ENCODE measurements at places on chromosomes 11 and 22. TPM values are rescaled to one million over a fixed set of nuclear protein-coding genes. Genes with fewer than 3 reads are reported as not detected.

DNA sequence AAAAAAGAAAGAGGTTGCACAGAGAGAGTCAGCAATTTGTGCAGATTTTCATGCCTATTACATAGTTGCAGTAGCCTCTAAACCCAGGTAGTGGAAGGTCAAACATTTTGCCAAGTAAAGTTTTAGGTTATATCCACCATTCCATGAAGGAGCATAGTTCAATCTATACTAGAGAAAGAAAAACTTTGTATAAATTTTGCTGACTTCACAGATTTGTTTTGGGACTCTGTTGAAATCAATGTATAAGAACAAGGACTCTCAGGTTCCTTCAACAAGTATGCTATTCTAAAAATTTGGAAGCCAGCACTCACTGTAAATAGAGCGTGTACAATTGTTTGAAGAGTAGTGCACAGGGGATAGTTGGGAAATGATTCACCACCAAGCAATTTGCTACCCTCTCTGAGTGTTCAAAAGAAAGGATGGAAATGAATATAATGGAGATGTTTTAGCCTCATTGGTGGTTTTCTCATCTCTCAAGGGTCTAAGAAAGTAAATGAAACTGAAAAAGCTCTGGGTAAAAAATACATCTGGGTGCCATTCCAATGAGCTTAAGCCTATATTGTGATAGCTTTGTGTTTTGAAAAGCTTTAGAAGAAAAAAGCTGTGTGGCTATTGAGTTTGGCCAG lies 508.4 kb upstream of the LUZP2 start:
- no peaks in the 10 kb centered on the region for H3K27me3 ChIP-seq
- no peaks in the 10 kb centered on the region for H3K36me3 ChIP-seq
- no peak for DNase-seq
- no peak overlapping the region for H3K27ac ChIP-seq
- no peaks in the 10 kb centered on the region for H3K4me1 ChIP-seq

The IL18 gene
- 18.1 TPM for total RNA-seq

The KCTD14 gene
- total RNA-seq: 7.5 TPM

DNA sequence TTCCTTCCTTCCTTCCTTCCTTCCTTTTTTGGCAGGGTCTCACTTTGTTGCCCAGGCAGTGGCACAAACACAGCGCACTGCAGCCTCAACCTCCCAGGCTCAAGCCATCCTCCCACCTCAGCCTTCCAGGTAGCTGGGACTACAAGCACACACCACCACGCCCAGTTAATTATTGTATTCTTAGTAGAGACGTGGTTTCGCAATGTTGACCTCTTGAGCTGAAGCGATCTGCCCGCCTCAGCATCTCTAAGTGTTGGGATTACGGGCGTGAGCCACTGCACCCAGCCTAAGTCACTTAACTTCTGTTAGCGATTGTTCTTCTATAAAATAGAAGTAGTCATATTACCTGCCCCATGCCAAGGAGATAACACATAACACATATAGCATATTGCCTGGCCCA lies 2.8 kb upstream of the SYTL2 start:
- no peak overlapping the region for H3K4me3 ChIP-seq
- H3K27ac ChIP-seq: peak overlapping the region; percentile 64
- H3K4me1 ChIP-seq: peaks cover 26% of the 10 kb centered on the region
- H3K27me3 ChIP-seq: no peaks in the 10 kb centered on the region

DNA sequence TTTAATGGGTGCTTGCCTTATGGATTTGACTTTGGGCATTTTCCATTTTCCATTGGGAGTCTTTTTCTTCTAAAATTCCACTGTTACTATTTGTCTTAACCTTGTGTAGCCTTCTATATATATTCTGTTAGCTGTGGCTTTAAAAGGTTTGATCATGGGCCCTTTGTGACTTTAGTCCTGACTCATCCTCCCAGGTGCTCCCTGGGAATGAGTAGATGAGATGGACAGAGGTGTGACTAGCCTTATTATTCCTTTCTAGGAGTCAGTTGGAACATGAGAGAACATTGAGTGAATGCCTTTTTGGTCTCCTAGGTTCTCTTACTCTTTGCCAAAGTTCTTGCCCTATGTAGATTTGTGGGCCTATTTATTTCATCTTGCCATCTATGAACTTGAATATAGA lies 39.0 kb downstream of the DDX10 start:
- no peaks in the 10 kb centered on the region for H3K4me1 ChIP-seq
- no peak for DNase-seq
- no peaks in the 10 kb centered on the region for H3K36me3 ChIP-seq
- H3K4me3 ChIP-seq: no peak overlapping the region
- no peak overlapping the region for H3K27ac ChIP-seq

DNA sequence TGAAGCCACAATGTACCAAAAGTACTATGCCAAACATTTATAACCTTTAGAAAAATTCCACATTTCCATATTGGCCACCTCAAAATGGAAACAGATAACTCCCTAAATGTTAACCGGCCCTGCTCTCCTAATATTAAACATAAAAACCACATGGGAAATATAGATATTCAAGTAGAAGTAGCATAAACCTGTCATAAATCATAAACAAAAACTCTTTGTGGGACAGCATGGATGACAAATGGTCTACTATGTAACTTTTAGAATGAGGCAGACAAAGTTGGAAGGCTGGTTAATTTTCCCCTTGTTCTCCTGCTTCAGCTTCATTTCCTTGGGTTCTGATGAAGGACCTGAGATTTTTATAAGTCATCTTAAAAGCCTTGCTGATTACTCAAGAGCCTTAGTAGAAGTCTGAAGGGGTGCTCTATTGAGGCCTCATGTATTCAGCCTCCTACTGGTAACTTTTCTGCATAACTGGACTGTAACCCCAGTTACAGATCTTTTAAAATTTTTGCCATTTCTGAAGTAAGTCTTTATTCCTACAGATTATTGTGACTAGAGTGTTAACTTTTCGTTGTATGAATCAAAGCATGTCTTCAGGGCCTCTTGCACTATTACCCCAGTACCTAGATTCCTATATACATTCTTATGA lies 116.4 kb downstream of the STIM1 start:
- no peak for DNase-seq
- H3K27ac ChIP-seq: no peak overlapping the region
- no peaks in the 10 kb centered on the region for H3K36me3 ChIP-seq
- no peaks in the 10 kb centered on the region for H3K27me3 ChIP-seq

GRCh38 chr11:9315078-9315688 lies 790 bp upstream of the TMEM41B start:
- no peaks in the 10 kb centered on the region for H3K27me3 ChIP-seq
- H3K36me3 ChIP-seq: no peaks in the 10 kb centered on the region
- H3K4me3 ChIP-seq: peak overlapping the region; percentile 4
- DNase-seq: peak; percentile 11
- peak overlapping the region; percentile 91 for H3K27ac ChIP-seq

GRCh38 chr22:37752189-37753087 lies 55.3 kb upstream of the GCAT start:
- peak overlapping the region; percentile 95 for H3K27ac ChIP-seq
- peak; percentile 89 for DNase-seq
- no peak overlapping the region for H3K4me3 ChIP-seq
- H3K27me3 ChIP-seq: no peaks in the 10 kb centered on the region
- H3K4me1 ChIP-seq: peaks cover 57% of the 10 kb centered on the region

DNA sequence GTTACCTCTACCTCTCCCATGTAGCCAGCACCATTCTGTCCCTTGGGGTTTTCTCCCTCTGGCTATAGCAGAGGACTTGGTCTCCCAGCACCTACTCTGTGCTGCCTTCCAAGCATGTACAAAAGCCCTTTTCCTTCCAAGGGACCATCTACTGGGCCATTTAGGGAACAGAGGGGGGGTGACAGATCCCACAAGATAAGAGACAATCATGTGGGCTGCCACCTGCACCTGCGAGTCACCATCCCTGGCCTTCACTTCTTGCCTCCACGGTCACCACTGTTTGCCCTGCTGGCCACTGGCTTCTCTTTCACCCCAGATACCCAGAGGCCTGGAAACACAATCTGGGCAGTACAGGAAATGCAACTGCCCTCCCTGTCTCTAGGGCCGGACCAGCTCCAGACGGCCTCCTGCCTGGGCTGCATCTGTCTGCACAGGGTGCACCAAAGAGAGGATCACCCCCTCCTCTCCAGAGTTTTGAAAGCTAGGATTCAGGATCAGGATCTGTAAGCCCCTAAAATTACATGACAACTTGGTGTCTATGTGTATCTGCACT lies 160.8 kb upstream of the NECTIN1 start:
- H3K4me3 ChIP-seq: no peak overlapping the region
- H3K27ac ChIP-seq: no peak overlapping the region
- no peaks in the 10 kb centered on the region for H3K36me3 ChIP-seq
- no peaks in the 10 kb centered on the region for H3K27me3 ChIP-seq

DNA sequence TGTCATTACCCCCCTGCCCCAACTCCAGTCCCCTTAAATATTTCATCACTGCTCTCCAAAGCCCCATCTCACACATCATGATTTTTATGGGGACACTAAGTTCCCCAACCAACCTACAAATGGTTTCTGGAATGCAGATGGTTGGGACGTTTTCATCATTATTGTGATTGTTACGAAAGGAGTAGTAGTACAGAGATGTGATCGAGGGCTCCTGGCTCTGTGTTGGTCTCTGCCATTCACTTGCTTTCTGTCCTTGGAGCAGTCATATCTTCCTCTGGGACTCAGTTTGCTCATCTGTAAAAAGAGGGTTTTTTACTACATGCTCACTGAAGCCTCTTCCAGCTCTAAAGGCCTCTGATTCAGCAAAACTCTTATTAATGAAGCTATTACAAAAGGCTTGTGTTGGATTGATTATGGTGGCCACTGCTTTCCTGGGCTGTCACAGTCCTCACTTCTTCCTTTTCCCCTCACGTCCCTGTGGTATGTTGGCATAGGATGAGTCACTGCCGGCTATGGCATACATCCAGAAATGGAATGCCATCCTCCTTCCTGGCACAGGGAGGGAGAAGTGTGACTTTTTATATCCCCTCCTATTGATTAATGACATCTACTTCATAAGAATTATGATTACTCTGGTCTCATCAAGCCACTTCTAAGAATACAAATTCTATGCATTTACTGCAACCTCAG lies 593.7 kb downstream of the METTL15 start:
- H3K27me3 ChIP-seq: no peaks in the 10 kb centered on the region
- DNase-seq: no peak
- H3K4me1 ChIP-seq: no peaks in the 10 kb centered on the region
- no peak overlapping the region for H3K27ac ChIP-seq
- no peak overlapping the region for H3K4me3 ChIP-seq
- no peaks in the 10 kb centered on the region for H3K36me3 ChIP-seq

GRCh38 chr22:47303161-47303890 lies 540.9 kb downstream of the TBC1D22A start:
- H3K36me3 ChIP-seq: no peaks in the 10 kb centered on the region
- no peak for DNase-seq
- H3K4me3 ChIP-seq: no peak overlapping the region
- H3K27me3 ChIP-seq: no peaks in the 10 kb centered on the region

Data from transverse colon (tissue), 4 donors.